Fibroblast of the aortic adventitia (primary cell): ENCODE measurements at places on chromosomes 6 and 20.

DNA sequence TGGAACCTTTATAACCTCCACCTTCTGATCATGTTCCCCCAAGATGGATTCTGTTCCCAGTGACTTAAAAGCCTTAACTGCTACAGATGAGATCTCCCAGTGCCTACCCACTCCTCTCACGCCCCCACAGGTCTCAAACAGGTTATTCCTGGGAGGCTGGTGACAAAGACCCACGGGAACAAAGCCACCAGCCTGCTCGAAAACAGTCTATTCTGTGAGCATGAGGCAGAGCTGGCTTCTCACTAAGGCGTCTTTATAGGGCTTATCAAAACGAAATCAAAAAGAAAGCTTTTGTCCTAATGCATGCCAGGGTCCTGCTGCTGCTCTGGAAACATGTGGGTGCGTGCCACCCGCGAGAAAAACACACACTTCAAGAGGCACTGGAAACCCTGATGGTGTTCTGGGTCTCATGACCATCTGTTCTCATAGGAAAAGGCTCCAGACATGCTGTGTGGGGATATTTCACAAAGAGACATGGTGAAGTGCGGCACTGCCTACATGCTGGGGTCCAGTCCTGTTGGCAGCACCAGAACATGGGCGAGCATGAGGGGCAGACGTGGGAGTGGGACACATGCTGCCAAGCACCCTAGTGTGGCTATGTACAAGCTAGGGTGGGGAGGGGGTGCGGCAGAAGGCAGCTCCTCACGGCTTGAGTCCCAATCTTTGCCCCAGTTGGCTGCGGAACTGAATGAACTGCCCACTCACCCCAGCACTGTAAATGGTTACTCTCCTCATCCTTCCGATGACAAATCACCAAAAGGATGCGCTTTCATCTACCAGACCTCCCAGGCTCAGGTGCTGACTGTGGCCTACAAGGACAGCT, 2.1 kb downstream of the FKBP1A start:
- DNase-seq: no peak

DNA sequence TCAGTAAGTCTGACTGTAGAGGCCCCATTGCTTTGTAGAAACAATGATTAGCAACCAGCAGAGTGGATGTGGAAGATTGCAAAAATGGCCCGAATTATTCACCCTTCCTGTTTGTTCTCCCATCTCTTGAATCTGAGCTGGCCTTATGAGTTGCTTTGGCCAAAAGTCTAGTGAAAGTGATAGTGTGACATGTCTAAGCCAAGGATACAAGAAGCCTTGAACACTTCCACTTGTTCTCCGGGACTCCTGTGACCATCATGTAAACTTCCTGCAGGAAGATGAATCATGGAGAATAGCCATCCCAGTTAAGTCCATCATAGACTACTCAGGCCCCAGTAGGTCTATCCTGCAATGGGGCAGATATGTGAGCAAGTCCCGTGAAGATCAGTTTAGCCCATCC, 252.0 kb upstream of the JAG1 start:
- DNase-seq: peak; percentile 12

DNA sequence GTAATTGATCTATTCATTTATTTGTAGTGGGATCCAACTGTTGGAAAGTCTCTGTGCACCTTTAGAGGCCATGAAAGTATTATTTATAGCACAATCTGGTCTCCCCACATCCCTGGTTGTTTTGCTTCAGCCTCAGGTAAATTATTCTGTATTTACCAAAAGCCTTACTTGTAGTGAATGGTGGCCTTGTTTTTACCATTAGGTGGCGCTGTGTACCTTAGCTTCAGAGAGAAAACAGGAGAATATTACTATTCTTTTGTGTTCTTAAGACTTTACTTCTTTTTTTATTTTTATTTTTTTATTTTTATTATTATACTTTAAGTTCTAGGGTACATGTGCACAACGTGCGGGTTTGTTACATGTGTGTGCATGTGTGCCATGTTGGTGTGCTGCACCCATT, 23.7 kb downstream of the PEX7 start:
- DNase-seq: peak; percentile 82

DNA sequence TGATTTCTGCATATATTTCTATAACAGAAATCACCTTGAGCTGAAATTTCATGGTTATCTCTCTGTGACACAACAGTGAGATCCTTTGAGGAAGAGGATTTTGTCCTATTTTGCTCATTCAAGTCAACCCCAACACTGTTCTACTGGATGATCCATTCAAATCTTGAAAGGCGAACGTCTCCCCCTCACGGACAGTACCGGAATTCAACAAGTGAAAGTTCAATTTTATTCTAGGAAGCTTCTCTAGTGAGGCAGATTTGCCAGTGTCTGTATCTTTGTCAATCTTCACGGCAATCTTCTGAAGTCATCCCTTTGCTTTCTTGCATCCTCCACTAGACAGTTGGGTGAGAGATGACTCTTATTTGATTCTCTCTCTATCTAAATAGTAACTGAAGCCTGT, 91.7 kb upstream of the PDE7B start:
- no peak for DNase-seq

DNA sequence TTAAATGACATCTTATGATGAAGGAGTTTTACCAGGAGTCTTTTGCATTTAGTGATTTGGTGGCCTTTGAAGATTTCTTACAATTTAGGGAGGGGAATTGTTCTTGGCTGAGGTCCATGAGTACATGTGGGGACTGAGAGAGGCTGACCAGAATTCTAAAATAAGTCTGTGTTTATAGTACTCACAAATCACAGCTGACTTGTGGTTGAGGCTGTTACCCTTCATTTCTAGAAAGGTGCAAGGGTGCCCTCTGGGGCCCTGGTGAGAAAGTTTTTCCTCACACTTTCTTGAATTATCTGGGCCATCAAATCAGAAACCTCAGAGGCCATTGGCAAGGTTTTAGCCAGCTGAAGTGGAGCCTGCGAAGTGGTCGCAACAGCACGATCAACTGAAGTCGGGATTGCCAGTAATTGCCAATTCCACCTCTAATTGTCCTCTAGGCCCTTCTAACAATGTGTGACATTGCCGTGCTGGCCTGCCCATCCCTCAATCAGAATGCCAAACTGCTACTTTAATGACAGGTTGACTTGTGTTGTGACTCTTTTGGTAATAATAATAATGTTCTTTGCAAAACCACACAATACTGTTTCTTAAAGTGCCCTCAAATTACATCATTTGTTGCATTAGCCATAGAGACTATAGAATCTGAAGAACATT, 221.6 kb downstream of the OGFRL1 start:
- DNase-seq: peak; percentile 87

DNA sequence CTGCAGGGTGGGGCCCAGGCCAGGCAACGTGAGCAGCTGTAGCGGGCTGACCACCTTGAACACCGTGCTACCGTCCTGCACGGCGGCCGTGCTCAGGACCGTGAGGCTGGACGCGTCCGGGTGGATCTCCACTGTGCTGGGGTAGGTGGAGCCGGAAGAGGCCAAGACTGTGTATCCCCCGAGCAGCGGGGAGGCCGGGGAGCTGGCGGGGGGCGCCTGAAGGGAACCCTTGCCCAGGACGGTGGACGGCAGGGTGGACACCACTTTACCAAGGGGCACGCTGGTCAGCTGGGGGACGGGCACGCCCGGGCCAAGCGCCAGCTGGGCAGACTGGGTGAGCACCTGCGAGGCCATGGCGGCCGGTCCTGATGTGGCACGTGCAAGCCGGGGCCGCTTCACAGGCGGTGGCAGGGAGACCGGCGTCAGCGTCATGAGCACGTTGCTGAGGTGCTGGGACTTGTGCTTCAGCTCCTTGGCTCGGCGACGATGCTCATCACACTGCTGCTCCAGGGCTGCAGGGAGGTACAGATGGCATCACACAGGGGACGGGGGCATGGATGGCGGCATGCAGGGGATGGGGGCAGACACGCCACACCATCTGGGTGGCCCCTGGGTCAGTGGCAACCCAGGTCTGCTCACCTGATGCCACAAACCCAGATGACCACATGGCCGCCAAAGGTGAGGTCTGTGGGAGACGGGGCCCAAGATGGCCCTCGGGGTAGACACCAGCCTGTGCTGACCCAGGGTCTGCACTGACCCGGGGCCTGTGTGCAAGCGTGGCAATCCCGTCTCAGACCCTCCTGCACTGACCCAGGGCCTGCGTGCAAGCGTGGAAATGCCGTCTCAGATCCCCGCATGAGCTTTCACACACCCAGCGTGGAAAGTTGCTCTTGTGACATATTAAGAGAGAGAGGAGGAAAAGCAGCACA, 16.4 kb upstream of the HELZ2 start:
- no peak for DNase-seq

GRCh38 chr6:150813993-150814359, 51.5 kb upstream of the MTHFD1L start:
- peak; percentile 59 for DNase-seq

- DNase-seq: peak; percentile 19
Observed at GRCh38 chr20:2236256-2236655, 59.5 kb upstream of the TGM3 start.

GRCh38 chr6:76852776-76853175, 610.5 kb downstream of the HTR1B start:
- peak; percentile 9 for DNase-seq

DNA sequence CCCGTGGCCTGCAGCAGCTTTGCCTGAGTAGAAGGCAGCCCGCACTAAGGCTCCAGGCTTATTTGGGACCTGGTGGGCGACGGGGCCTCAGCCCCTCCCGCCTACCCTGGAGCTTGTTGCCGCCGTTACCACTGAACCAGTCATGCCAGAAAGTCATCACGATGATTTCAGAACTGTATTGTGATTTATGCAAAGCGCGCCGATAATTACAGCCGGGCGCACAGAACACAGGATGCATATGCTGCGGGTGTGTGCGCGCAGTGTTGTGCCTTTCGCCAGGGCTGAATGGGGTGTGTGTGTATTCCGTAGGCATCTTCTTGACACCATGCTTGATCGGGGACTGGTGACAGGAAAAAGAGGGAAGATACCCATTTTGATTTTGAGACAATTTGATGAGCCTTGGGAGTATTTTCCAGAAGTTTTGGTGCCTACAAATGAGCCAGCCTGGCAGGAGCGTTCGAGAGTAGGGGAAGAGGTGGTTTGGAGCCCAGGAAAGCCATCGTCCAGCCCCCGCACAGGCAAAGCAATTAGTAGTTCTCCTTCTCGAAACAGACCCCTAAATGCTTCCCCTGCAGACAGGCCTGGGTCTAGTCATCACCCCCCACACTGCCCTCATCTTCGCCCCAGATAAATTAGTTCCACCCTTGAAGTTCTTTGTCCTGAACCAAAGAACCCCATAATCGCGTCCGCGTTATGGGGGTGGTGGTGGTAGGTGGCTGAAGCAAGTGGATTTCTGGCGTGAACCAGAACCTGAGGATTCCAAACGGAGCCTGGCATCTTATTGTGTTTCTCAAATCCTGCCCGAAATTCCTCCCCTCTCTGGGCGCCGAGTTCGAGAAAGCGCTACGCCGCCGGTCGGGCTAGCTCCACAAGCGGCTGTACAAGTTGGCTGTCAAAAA, 1.9 kb upstream of the NR2E1 start:
- DNase-seq: no peak

DNA sequence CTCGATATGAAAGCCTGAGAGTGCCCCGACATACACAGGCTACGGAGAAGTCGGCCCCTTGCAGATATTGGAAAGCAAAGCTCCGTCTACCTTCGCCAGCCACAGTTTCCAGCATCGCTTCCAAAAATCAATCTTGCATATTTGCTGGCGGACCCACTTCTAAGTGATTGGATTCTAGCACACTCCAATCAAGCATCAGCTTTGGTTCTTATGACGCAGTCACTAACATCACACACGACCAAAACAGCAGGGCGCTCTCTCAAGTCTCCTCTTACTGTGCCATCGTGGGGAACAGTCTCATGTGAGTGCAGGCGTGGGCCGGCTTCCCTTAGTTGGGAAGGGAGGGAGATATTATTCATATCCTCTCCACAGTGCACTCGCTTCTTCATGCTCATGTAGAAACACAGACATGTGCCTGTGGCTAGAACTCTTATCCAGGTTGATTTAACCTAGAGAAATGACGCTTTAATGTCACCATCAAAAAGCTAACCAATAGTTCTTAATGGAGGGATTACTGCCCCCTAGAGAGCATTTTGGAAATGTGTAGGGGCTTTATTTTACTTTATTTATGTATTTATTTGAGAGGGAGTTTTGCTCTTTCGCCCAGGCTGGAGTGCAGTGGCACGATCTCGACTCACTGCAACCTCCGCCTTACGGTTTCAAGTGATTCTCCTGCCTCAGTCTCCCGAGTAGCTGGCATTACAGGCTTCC, 229.8 kb downstream of the SOD2 start:
- peak; percentile 40 for DNase-seq

DNA sequence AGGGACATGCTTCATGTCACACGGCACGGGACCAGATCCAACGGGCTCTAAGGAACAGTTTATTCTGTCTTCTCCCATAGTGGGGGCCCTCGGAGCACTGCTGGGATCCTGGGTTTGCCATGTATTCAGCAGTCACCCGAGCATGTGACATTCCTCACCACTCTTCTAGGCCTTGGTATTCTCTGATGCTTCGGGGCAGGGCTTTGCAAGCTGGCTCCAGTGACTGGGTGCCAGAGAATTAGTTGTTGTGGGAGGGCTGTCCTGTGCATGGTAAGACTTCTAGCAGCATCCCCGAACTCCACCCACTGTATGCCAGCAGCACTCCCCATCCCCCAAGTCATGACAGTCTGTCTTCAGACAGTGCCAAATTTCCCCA, 5.4 kb downstream of the CCN5 start:
- DNase-seq: peak; percentile 80

DNA sequence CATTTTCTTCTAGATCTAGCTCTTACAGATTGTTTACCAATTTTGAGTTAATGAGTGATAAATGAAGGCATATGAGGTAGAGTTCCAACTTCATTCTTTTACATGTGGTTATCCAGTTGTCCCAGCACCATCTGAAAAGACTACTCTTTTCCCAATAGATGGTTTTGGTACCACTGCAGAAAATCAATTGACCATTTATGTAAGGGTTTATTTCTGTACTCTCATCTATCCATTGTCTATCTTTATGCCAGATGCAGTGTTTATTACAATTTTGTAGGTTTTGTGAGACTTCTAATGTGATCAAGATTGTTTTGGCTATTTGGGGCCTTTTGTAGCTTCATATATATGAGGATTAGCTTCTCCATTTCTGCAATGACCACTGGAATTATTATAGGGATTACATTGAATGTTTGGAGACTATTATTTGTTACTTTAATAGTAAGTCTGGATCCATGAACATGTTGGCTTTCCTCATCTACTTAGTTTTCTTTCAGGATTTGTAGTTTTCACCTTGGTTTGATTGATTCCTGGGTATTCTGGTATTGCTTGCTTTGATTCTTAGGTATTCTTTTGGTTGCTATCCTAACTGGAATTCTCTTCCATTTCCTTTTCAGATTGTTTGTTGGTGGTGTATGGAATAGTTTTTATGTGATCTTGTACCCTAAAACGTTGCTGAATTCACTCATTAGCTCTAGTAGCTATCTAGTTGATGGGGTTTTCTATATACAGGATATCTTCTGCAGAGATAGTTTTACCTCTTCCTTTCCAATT, 10.4 kb downstream of the SNRPB start:
- DNase-seq: no peak

DNA sequence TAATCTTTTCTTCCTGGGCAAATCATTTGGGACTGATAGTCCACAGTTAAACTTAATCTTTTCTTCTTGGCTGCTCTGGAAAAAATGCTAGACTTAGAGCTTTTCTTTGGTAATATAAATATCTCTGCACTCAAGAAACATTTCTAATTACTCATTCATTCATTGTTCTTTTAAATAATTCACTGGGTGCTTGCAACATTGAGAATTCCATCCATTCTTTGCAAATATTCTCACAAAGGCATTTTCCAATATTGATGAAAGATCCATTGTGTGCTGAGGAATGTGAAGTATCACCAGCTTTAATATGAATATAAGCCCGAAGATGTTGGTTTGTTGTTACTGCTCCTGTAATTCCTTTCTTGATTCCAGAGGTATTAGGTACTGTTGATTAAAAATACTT, 38.4 kb downstream of the AKAP7 start:
- peak; percentile 87 for DNase-seq

- no peak for DNase-seq
Observed at GRCh38 chr6:6910734-6911295, 196.9 kb upstream of the RREB1 start.
